RWPE1 (cell line): ENCODE measurements at places on chromosomes 12 and 14.

DNA sequence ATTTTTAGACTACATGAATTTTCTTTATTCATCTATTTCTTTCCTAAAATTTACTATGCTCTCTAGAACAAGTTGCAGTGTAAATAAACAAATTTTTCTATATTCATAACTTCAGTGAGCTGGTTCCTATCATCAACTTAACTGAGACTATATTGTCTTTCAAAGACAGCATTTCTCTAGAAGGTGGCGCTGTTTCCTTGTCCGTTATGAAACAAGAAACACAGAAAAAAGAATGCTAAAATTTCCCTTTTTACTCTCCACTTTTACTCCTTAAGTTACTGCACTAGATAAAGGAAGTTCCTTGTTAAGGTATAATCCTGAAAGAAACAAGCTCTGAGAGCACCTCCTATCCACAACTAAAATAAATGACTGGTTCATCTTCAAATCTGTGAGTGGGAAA, 8.2 kb upstream of the CLEC2A start:
- DNase-seq, result no peak

DNA sequence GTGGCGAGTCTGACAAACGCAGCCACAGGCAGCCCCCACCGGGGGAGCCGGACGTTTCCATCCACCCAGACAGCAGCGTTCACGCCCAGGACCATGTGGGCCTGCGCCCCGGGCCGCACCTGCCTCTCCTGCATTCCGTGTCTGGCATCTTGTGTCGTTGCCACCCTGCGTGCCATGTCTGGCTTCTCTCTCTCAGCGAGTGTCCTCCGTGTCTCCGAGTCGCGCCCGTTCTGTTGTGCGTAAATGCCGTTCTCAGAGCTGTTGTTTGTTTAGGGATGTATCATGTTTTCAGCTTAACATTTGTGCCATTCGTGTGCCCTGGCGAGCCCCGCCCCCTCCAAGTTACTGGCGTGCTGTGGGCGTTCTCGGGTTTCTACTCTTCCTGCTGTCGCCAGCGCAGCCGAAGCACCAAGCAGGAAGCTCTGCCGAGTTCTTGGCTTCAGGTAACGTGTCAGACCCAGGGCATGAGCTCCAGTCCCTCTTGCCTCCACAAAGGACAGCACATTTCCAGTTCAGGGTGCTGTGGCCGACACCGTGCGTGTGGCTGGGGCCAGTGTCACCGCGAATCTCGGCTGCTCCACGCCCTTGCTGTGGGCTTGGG, 34.6 kb downstream of the NOC4L start:
- no peak for DNase-seq

DNA sequence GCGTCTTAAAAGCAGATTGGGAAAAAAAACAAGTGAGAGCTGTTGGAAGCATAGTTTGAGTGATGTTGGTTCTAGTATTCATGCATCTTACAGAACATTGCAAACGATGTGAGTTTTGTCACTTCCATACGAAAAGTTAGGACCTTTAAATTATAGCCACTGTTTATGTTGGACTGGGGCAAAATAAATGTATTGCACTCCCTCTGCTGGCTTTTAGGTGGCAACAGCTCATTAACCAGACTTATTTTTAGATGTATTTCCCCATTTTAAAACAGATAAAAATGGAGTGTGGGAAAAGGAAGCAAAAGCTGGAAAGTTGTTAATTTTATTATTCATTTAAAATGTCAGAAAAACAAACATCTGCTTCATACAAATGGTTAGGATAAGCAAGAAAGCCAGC, 111.9 kb downstream of the LGR5 start:
- no peak for DNase-seq

DNA sequence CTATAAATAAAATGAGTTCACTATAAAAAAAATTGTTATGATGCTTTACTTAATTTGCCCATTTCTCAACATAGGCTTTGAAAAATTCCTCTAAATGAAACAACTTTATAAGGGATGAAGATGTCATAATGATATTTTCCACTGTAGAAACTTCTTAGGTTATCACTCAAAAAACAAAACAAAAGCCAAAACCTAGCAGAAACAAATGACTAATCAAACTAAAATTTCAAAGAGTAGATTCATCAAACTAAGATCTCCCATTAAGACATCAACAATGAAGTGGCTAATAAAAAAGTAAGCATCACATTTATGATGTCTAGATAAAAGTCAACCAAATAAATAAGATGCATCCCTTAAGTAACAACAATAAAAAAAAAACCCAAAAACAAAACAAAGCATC, 36.9 kb upstream of the TTC7B start:
- no peak for DNase-seq

- DNase-seq, result peak; percentile 67
Observed at GRCh38 chr14:91415794-91416743, 1.6 kb downstream of the CCDC88C start.

GRCh38 chr14:22997676-22998323, 12.1 kb downstream of the C14orf93 start:
- no peak for DNase-seq

DNA sequence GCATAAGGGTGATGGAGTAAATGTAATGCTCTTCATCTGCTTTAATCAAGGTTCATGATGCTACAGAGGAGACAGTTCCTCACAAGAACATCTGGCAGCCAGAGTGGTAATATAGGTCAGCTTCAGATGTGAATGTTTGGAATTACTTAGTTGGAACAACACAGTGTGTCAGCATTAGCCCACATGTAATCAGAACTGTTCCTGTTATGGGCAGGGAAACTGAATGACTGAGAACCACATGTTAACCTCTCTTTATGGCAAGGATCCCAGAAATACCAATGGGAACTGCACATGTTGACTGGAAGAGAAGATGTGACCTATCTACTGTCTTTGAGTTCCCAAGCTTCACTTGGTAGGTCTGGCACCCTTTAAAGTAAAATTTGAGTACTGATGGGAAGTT, 390.1 kb upstream of the PDE3A start:
- DNase-seq, result no peak
